ENCODE measurements at places on chromosomes 11 and 22. TPM values are rescaled to one million over a fixed set of nuclear protein-coding genes. Genes with fewer than 3 reads are reported as not detected.

DNA sequence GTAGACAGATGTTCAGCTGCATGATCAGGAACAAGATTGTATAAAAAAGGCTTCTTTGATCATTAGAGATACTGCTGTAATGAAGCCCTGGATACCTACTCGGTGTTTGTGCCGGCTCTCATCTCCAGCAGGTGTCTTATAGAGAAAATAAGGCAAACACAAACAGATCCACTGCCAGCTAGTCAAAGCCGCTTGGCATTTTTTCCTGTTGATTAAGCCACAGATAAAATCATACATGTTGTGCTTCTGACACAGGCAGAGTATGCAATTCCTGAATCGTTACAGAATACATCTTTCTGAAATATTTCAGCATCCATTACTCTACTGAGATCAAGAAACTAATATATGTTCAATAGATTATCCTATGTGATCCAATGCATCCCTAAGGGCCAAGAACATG is 206.9 kb downstream of the CADM1 start:
- DNase-seq, result no peak

DNA sequence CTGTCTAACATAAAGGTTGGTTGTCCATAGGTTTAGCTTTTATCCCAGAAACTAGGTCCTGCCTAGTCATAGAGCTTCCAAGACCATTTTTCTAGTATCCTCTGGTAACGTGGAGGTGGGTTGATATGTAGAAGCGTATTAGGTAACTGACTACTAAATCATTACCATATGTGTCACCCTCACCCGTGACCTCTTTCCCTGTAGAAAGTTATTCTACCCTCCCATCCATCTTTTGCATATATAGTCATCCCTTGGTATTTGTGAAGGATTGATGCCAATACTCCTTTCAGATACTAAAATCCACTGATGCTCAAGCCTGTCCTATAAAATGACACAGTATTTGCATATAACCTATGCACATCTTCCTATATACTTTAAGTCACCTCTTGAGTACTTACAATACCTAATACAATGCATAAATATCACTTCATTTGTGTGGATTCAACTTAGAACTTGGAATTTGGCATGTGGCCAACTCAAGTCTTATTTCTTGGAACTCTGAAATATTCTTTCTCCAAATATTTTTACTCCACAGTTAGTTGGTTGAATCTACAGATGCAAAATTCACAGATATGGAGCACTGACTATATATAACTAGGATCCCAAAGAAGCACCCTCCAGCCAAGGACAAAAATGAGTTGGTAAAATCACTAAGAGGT is 497.0 kb upstream of the TENM4 start:
- DNase-seq, result peak; percentile 41

DNA sequence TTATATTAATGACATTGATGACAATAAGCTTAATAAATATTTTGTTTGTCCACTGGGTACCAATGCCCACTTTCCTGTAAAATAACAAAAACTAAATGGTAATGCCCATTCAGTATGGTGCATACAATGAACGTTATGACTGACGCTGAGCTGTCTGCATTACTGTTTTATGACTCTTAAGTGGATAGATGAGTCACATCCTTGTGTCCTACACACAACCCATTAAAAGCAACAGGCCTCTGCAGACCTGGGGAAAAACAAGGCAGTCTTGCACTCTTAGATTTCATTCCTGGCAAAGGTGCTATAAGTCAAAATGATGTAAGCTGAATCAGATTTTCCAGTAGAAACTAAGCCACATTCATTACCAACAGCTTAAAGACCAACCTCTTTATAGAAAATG is 176.3 kb upstream of the TMEM45B start:
- peak; percentile 100 for DNase-seq

DNA sequence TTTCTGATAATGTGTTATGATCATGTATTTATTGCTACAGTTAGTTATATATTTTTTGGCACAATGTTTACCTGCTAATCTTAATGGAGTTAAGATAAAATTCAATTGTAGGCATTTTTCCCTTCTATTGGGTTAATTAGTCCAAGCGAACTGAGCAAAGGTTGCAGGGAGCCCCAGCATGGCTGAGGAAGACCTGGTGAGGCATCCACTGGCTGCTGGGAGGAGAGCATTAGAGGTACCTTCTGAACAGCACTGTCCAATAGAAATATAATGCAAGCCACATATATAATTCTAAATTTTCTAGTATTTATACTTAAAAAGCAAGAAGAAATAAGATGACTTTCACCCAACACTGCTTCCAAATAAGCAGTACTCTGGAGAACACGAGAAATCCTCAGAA is 689 bp upstream of the TMEM126A start:
- DNase-seq, result no peak

DNA sequence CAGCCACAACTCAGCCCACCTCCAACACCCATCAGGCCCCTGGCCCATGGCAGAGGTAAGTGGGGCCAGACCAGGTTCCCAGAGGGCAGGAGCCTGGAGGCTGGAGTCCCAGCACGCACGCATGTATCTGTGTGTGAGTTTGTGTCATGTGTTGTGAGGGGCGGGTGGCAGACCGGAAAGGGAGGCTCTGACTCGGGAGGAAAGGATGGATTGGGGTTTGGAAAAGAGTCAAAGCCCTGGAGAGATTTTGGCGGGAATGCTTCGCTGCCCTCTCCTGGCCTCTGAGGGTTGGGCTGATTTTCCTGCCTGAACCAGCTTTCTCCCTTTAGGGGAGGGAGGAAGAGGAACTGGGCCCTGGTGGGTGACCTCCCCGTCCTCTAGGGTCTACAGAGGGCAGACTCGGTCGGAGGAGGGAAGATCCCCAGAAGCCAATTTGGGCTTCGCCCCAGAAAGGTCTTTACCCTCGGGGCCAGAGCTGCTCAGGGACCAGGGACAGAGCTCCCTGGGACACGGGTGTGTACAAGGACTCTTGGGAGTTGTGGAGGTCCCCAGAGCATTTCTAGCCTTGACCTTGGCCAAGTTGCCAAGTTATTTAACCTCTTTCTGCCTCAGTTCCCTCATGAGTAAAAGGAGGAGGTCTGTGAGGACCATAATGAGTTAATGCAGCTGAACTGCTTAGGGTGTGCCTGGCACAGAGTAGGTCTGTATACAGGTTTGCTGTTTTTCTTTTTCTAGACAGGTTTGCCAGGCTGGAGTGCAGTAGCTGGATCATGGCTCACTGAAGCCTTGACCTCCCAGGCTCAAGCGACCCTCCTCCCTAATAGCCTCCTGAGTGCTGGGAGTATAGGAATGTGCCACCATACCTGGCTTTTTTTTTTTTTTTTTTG is 6.9 kb downstream of the C11orf68 start:
- DNase-seq, result peak; percentile 73

GRCh38 chr11:830295-831117 is 2.2 kb upstream of the CD151 start:
- DNase-seq, result peak; percentile 55

Gene TMEM218
- 28.0 TPM for total RNA-seq

Data from fibroblast of lung (primary cell).